Astrocyte of the spinal cord (primary cell): ENCODE measurements at places on chromosomes 5 and 9.

DNA sequence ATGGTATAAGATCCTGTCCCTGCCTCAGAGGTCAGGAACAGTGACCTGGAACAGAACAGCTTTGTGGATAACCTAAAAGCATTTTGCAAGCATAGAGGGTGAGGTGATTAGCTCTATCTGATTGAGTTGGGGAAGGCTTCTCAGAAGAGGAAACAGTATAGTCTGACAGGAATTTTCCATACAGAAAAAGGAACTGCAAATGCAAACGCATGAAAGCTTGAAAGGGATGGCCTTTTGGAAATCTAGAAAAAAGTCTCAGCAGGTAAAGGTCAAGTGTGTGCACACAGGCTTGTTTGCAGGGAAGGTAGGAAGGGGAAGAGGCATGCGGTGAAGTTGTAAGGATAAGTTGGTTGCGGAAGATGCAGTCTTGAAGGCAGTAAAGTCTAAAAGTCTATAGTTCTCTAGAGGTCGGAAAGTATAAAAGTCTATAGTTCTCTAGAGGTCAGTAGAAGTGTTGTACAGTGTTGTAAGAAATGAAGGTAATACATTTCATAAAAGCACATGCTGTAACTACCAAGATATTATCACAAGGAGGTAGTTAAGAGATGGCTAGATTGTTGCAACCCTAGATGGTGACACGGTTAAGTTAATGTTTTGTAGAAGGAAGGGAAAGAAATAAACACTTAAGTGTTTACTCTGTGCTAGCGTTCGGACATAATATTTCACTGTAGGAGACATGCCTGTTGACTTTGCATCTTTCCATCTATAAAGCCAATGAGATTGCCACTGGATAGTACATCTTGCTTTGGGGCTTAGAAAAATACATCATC, 16.7 kb upstream of the HSPB3 start:
- DNase-seq, result no peak

GRCh38 chr9:34430843-34431437, 27.4 kb downstream of the FAM219A start:
- peak; percentile 80 for DNase-seq

GRCh38 chr5:42547141-42547540, 123.9 kb downstream of the GHR start:
- peak; percentile 59 for DNase-seq

- DNase-seq, result peak; percentile 47
Measured at GRCh38 chr5:138668451-138669380, 84.5 kb upstream of the CTNNA1 start.
